DMS 273 treated with DMSO at 0.1 percent for 48 hours (cell line): ENCODE measurements at places on chromosomes 7 and 10.

- DNase-seq: no peak
These were observed 55.5 kb downstream of the ZNF277 start for GRCh38 chr7:112262036-112262435.

GRCh38 chr10:123145542-123146012, 2.4 kb upstream of the HMX2 start:
- DNase-seq: no peak

- DNase-seq: no peak
These were observed 1.3 kb downstream of the KAT6B start for GRCh38 chr10:74827694-74828093.

- DNase-seq: no peak
These were observed 215.3 kb upstream of the ZNF32 start for GRCh38 chr10:43863859-43864591.

DNA sequence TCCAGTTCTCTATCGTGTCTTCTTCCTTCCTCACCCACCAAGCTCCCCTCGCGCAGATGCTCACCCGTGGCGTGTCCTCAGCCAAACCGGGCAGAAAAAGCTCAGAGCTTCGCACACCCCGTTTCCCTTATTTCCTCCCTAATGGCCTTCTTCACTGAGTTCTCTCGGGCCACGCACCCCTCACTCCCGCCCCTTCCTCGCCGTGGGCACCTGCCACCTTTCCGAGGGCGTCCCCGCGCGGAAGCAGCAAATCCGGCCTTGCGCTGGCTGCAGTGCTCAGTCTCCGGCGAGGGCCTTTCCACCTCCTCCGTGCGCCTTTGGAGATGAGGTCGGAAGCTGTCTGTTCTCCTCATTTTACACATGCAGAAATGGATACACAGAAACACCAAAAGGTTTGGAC, 12.4 kb upstream of the CALML3 start:
- DNase-seq: no peak

DNA sequence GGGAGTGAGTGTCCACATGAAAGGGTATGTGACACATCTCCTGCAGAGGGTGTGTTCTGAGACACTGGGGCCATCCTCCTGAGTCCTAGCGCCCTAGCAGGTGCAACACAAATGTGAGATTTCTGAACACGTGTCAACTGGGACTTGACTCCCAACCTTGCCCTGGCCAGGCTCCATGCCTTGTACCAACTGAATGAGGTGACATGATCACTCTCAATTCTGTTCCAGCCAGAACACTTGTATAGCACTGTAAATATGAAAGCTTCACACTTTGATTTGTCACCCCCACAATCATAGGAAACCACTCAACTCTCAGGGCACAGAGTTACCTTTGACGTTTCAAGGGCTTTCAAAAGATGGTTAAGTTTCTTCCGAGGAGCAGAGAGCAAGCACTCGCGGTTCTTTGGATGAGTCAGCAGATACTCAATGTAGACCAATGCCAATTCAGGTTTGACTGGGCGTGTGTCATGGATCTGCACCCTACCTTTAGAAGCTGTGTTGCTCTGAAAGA, 48.6 kb downstream of the NCAPG2 start:
- DNase-seq: no peak

- DNase-seq: no peak
These were observed 5.5 kb upstream of the BLNK start for GRCh38 chr10:96276831-96277230.

DNA sequence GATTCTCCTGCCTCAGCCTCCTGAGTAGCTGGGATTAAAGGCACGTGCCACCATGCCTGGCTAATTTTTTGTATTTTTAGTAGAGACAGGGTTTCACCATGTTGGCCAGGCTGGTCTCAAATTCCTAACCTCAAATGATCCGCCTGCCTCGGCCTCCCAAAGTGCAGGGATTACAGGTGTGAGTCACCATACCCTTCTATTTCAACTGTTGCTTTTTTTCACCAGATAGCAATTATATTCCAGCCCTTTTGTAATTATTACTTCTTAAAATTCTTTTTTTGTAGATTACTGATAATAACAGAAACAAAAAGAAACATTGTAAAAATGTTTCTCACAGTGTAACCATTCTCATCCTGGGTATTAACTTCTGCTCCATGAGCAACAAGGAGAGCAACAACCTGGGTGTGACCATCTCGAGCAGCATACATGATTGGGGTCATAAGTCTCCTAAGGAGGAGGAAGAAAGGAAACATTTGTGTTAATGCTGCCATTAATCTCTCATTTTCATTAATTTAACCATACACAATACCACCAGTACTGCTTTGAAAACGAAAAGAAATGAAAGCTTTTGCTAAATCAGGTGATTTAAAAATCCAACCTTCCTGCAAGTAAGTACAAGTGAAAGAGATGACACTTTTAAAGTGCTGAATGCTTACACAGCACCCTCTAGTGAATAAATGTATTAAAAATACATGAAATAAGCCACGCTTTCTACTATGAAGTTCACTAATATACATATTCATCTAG, 41.8 kb downstream of the ASZ1 start:
- DNase-seq: no peak

GRCh38 chr7:1027242-1028043, 16.9 kb upstream of the GPR146 start:
- DNase-seq: no peak

DNA sequence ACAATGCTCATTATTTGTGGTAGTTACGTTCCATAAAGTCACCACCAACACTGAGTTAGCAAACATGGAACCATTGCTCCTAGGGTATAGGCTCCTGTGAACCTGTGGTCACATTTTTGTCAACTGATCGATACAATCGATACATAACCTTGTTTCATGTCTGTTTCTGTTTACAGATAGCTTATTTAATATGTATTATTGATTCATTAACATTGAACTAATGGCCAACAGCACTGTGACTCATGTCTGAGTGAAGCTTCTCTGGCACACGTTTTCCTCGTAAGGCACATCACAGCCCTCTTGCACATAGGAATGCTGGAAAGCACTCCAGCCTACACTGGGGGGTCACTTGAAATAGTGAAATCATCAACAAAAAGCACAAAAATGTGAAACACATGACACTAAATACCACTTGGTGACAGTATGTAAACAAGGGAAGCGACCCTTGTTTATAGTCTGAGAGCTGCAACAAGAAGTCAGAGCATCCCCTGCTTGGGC, 27.0 kb downstream of the GHRHR start:
- DNase-seq: no peak

DNA sequence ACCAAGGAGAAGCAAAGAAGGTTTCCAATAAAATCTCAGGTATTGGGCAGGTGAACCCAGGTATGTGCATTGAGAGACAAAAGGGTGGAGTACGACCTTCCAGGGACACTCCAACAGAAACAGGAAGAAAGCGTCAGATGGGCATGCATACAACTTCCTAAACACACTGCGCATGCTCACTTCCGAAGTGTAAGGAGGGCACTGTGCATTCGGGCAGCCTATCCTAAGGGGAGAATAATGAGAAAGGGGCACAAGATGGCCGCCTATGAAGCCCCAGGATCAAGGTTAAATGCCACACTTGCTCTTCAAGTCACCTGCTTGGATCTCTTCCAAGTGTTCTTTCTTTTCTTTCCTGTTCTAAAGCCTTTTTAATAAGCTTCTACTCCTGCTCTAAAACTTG, 39.4 kb upstream of the PRSS1 start:
- no peak for DNase-seq

DNA sequence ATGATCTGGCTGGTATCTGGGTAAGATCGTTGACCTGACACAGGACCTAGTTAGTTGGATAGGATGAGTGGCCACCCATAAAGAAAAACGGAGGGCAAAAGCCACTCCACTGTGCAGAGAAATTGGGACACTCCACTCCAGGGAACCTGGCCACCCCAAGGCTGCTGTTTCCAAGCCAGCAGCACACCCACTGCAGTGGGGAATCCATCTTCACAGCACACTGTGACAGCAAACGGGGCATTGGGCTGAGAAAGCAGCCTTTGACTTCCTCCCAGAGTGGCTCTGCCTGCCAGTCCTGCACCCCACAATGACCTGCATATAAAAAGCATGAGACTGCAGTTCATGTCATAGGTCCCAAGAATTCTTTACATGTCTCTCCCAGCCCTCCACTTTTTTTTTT, 52.9 kb downstream of the MTPN start:
- DNase-seq: no peak

DNA sequence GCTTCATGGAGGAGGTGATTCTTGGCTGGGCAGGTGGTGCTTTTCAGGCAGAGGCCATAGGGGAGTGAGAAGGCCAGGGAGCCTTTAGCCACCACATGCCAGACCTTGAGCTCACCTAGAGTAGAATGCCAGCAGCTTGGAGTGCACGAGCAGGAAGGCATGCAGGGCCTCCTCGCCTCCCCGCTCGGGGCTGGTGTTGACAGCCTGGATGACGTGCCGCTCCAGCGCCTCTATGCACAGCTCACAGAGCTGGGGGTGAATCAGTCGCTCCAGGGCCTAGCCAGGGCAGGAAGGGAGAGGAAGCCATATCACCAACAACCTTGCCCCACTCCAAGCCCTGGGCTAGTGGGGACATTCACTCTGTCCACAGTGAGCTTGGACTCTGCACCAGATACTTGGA, 15.7 kb downstream of the HPS1 start:
- DNase-seq: no peak

- no peak for DNase-seq
These were observed 54.2 kb downstream of the DNAJC12 start for GRCh38 chr10:67783606-67784294.

GRCh38 chr10:21285742-21286331, 239.6 kb downstream of the SKIDA1 start:
- DNase-seq: no peak

GRCh38 chr7:133015888-133016287, 66.0 kb downstream of the CHCHD3 start:
- DNase-seq: no peak

DNA sequence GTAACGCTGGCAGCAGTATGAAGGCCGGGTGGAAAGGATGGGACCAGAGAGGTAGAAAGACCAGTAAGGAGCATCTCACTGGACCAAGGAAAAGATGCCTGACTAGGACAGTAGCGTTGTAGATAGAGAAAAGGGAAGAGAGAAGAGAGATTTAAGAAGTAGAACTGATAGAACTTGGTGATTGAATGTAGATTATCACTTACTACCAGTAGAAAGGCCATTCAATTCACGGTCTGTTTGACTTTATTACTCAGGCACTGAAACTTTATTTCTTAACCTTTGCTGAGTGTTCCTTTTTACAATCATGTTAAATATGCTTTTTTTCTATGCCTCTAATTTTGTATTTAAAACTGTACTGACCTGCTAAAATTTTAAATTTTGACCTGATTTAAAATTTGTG, 12.2 kb downstream of the MCU start:
- no peak for DNase-seq

- DNase-seq: no peak
These were observed 6.7 kb upstream of the MNX1 start for GRCh38 chr7:157017149-157017548.

GRCh38 chr10:106935978-106936451, 228.5 kb downstream of the SORCS1 start:
- DNase-seq: no peak

DNA sequence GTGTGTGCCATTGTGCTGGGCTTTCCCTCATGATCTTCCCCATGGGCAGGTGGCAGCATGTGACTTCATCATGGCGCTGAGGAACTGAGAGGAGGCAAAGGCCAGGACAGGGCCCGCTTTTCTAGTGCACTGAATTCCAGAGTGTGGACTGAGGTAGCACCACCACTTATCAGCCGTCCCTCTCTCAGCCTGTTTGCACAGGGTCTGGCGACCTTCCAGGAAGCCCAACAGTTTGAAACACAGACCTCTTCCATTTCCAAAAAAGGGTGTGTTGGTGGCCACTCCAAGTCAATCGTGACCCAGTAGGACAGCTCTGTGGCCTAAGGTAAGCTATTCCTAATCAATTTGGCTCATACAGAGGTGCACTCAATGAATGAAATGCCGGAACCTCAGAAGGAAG, 4.4 kb downstream of the DNAJC30 start:
- DNase-seq: no peak

GRCh38 chr10:6091630-6092029, 2.8 kb downstream of the RBM17 start:
- no peak for DNase-seq

- no peak for DNase-seq
These were observed 57.0 kb downstream of the DNAJC12 start for GRCh38 chr10:67780759-67781538.

DNA sequence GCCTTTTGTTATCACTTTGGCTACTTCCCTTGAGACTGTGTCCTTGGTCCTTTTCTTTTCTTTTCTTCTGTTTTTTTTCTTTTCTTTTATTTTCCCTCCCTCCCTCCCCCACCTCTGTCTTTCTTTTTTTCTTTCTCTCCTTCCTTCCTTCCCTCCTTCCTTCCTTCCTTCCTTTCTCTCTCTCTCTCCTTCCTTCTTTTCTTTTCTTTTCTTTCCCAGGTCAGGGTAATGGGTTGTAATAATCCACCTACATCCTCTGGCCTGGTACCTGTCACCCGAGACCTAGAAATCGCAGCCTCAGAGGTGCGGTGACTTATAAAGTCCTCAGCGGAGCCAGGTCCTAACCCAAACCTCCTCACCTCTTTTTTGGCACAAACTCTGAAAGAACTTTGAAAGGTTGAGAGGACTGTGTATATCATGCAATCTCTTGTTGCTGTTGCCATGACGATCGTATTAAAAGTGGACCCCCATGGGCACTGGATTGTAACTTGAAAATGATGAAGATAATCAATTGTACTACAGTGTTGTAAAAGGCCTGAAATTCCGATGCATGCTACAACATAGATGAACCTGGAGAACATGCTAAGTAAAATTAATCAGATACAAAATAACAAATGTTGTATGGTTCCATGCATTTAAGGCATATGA, 140.7 kb upstream of the AGK start:
- DNase-seq: no peak

DNA sequence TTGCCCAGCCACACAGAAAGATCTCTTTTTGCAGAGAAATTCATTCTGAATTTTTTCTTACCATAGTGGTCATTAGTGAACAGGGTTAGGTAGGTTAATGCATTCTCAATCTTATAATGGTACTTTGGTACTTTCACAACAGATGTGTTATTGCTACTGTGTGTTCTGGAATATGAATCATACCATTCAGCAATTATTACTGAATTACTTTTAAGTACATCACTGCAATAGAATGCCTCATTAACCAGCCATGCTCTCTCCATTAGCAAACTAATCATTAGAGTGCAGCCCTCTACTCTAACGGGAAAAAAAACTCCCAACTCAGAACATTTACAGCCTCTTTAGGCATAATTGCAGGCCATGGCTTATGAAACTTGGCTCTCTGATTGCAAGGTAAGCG, 102.1 kb downstream of the DOCK4 start:
- no peak for DNase-seq
